ENCODE measurements at places on chromosomes 16 and 17. TPM values are rescaled to one million over a fixed set of nuclear protein-coding genes. Genes with fewer than 3 reads are reported as not detected.

- no peaks in the 10 kb centered on the region for H3K27me3 ChIP-seq
- no peaks in the 10 kb centered on the region for H3K36me3 ChIP-seq
- no peak overlapping the region for H3K4me3 ChIP-seq
- H3K27ac ChIP-seq = no peak overlapping the region
- no peak for DNase-seq
- no peaks in the 10 kb centered on the region for H3K4me1 ChIP-seq
These were observed 152.0 kb downstream of the GSG1L start for GRCh38 chr16:27911486-27911885.

DNA sequence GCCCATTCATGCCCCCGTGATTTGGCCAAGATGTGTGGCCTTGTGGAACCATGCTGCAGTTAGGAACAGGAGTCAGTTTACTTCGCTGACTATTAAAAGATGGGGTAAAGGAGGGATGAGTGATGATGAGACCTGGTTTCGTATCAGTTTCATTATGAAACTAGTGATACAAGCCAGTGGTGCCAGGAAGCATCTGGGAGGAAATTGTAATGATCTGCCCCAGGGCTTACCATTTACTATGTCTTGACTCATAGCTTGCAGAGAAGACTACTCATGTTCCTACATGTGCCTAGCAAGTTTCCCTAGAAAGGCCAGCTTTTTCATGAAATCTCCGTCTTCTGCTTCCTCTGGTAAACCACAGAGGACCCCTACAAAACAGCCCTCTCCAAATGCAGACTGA is 23.2 kb downstream of the CDH3 start:
- no peak overlapping the region for H3K27ac ChIP-seq
- no peaks in the 10 kb centered on the region for H3K27me3 ChIP-seq
- DNase-seq = no peak
- H3K36me3 ChIP-seq = no peaks in the 10 kb centered on the region
- H3K4me3 ChIP-seq = no peak overlapping the region

DNA sequence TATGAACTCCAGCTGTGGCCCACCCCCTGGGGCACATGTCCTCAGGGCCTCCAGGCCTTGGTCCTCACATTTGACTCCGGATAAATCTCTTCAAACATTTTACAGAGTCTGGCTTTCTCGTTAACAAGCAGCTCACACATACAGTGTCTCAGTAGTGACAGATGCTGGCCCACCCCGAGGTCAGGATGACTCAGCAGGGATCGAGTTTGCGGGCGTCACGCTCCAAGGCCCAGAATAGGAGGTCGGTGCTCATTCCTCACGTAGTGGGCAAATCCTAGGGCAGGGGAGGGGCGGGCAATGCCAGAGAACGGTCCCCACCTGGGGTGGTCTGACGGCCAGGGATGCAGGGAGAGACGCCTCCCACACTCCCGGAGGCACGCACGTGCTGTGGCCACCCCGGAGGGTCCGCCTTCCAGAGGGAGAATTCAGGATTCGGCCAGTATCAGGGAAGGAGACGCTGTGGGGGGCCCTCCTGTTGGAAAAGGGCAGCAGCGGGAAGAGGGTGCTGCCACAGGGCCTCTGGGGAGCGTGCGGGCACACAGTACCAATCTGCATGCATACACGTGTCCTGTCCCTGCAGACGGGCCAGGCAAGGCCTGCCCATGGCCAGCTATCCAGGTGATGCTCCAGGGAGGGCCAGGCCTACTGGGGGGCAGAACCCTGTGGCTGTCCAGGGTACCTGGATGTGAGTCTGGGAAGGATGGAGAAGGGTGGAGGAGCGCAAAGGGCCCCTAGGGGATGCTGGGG is 8.6 kb downstream of the SLC7A5 start:
- peaks cover 5% of the 10 kb centered on the region for H3K4me1 ChIP-seq
- H3K36me3 ChIP-seq = no peaks in the 10 kb centered on the region
- no peaks in the 10 kb centered on the region for H3K27me3 ChIP-seq
- DNase-seq = no peak

DNA sequence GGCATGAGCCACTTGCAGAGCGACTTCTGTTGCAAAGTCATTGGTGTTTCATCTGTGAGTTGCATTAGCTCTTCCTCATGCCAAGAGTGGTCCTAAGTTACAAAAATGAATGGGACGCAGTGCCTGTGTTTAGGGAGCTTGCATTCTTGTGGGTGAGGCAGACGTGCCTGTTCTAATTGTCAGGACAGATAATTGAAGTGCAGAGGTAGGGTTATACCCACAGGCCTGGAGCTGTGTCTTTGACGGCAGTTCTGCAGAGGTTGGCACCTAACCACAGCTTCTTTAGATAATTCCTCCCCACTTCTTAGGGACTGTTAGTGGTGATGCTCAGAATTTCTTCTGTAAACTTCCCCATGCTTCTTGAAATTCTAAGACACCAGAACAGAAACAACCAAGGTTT is 307.1 kb downstream of the SNX29 start:
- DNase-seq = no peak
- H3K27ac ChIP-seq = no peak overlapping the region
- H3K4me3 ChIP-seq = no peak overlapping the region
- H3K27me3 ChIP-seq = no peaks in the 10 kb centered on the region

- H3K27me3 ChIP-seq = no peaks in the 10 kb centered on the region
- no peak for DNase-seq
- H3K36me3 ChIP-seq = no peaks in the 10 kb centered on the region
These were observed 8.2 kb upstream of the CSNK1D start for GRCh38 chr17:82281502-82282238.

GRCh38 chr16:7239547-7239946 is 93.1 kb upstream of the RBFOX1 start:
- H3K27ac ChIP-seq = no peak overlapping the region
- no peaks in the 10 kb centered on the region for H3K4me1 ChIP-seq
- no peak for DNase-seq

DNA sequence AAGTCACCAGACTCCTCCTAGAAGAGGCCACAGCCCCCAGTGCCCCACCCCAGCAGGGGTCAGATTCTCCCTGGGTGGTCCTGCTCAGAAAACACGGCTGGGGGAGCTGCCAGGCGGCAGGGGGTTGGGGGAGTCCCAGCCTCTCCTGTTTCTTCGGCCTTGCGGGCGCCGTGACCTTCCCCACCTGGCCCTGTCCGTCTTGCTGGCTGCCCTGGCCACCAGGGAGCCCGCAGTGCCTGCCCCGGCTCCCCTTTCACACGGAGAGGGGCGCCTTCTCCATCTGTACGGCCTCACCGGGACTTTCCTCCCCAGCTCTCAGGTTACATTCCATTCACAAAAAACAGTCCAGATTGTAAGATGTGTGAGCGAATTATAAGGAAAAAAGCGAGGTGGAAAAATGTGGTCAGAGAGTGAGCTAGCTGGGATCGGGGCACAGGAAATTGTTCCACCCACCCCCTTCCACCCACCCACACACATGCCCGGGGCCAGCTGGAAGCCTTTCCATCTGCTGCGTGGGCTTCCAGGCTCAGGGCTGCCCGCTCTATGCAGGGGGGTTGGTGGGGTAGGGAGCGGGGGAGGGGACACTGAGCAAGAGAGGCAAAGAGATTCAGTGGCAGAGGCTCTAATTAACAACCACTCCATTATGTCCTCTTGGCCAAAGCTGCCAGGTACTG is 14.6 kb upstream of the CIBAR2 start:
- no peak overlapping the region for H3K4me3 ChIP-seq
- no peaks in the 10 kb centered on the region for H3K27me3 ChIP-seq
- no peak for DNase-seq
- H3K4me1 ChIP-seq = no peaks in the 10 kb centered on the region
- no peaks in the 10 kb centered on the region for H3K36me3 ChIP-seq

DNA sequence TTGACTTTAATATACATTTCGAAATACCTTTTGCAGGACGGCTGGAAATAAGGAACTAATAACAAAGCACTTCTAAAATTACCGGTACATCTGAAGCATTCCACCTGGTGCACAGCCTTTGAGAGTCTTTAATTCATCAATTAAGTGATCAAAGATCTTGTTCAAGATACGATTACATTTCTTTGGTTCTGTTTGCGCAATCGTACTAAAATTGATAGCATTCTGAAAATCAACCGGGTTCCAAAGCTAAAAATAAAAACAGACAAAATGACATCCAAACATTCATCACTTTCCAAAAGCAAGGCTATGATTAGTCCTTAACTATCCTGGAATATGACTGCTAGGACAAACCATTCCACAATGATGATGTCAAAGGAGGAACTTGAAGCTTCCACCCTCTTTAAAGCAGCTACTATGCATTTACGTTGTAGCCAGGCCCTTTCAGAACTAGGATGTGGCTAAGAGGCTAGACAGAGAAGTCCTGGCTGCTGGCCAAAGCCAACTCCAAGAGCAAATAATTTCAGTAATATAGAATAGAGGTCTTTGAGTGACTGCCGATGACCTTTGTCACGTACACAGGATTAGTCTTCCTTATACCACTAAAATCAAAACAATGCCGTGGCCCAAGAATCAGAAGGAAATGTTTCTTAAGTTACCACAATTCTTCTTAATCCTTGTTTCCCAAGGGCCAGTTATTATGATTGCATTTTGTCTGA is 299.8 kb upstream of the PSMD7 start:
- H3K27me3 ChIP-seq = no peaks in the 10 kb centered on the region
- no peaks in the 10 kb centered on the region for H3K4me1 ChIP-seq
- no peak overlapping the region for H3K4me3 ChIP-seq

DNA sequence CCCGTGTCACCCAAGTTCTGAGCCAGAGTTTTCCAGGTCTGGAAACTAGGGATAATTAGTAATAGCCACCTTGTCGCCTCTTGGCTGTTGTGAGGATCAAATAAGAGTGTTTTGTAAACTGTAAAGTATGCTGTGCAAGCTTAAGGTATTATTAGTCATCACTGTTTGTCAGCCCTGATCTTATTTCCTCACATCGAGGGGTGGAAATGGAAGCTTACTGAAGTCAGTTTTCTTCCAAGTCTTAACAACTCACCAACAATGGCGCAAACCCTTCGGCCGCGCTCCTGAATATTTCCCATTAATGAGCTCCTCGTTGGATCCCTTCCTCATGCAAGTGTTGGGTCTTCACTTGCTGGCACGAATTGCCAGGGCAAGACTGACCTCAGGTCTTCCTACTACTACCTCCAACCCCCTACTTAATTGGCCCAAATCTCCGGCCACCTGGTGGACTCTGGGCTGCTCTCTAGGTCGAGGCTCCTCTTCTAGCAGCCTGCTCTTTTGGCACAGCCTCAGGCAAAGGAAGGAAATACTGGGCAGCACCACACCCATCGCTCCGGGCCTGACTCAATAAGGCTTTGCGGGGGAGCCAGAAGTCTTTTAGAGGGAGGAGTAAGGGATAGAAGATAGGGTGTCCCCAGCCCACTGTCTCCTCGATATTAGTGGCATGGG is 885 bp upstream of the SLC35B1 start:
- DNase-seq = no peak
- peaks cover 27% of the 10 kb centered on the region for H3K4me1 ChIP-seq
- peaks cover 15% of the 10 kb centered on the region for H3K36me3 ChIP-seq
- peak overlapping the region; percentile 24 for H3K4me3 ChIP-seq

DNA sequence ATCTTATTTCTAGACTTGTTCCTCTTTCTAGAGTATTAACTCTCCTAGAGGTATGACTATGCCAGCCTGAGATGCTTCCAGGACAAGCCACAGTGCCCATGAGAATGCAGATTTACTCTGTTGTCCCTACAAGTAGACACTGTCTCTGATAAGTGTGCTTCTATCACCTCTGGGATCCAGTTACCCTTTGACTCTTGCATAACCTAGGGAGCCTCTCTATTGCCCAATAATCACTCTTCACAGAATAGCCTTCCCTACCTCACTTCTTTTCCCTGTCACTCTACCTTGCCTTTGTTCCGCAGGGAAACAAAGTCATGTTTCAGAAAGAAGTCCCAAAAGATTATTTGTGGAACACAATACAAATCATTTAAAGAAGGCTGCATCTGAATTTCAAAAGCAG is 1.6 kb upstream of the KRT34 start:
- no peak overlapping the region for H3K4me3 ChIP-seq
- H3K4me1 ChIP-seq = no peaks in the 10 kb centered on the region
- no peak for DNase-seq
- no peaks in the 10 kb centered on the region for H3K27me3 ChIP-seq

DNA sequence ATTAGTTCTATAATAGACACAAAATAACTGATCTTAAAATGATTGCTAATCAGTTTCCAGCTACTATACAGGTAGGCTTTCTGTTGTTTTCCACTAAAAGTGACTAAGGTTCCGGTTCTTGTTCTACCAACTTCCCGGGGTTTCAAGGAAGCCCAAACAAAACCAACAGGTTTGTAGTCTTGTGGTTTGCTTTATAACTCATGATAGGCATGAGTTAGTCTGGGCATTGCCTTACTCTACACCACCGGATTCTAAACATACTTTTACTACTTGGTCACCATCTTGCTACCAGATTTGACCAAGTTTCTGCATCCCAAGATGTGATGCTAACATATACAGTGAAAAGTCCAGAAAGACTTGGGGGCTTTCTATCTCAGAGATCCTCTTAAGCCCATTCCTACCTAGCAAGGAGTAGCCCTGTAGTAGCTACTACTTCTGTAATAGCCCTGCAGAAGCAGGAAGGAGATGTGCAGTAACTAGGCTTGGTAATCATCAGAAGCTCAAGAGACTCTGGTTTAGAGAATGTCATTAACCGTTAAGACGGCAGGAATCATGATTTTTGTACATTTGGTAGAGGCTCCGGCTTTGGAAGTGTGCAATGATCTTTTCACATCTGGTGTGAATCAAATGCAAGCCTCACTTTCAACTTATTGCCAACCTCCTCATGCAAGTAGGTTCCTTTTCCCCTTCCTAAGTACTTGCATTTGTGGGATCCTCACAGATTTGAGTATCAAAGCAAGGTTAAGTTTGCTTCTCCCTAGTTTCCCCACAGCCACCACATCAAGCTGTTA is 1.6 kb downstream of the FAM117A start:
- no peaks in the 10 kb centered on the region for H3K36me3 ChIP-seq
- peak overlapping the region; percentile 82 for H3K4me3 ChIP-seq
- no peak for DNase-seq
- H3K27ac ChIP-seq = peak overlapping the region; percentile 65
- peaks cover 42% of the 10 kb centered on the region for H3K4me1 ChIP-seq

DNA sequence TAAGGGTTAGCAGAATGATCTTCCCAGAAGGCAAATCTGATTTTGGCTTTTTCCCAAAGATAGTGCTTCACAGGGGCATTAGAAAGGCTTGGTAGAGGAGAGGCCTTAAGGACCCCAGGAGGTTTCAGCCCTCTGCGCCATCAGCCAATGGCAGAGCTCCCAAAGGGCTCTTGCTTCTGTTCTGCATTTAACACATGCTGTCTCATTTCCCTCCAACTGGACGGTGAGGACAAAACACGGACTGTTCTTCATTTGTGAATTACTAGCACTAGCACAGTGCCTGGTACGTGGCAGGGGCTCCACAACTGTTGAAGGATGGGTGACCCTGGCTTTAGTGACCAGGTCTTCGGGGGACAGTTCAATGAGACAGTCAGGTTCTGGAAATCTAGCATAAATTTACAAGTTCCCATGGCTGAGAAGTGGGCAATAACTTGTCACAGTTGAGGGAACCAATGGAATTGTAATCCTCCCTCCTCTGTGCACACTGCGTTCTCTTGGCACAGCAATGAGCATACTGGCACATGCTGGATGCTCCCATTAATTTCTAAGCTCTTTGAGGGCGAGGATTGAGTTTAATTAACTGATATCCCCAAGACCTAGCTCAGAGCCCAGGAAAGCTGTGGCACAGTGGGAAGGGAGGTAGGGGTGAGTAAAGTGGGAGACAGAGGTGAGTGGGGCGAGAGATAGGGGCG is 45.4 kb downstream of the COG7 start:
- no peak overlapping the region for H3K4me3 ChIP-seq
- no peaks in the 10 kb centered on the region for H3K27me3 ChIP-seq
- no peak for DNase-seq
- H3K4me1 ChIP-seq = no peaks in the 10 kb centered on the region
- H3K36me3 ChIP-seq = peaks cover 89% of the 10 kb centered on the region

GRCh38 chr16:86216591-86216990 is 293.7 kb upstream of the FOXF1 start:
- H3K4me3 ChIP-seq = no peak overlapping the region
- H3K27ac ChIP-seq = no peak overlapping the region
- no peak for DNase-seq

ADORA2B gene
- not detected for total RNA-seq

NUDT7 gene
- total RNA-seq = 3.2 TPM

MYH2 gene
- not detected for total RNA-seq

NPIPB12 gene
- total RNA-seq = 189 TPM

FOXC2 gene
- not detected for total RNA-seq
